NCI-H187 treated with DMSO at 0.1 percent for 48 hours (cell line): ENCODE measurements at places on chromosomes 3 and 15.

DNA sequence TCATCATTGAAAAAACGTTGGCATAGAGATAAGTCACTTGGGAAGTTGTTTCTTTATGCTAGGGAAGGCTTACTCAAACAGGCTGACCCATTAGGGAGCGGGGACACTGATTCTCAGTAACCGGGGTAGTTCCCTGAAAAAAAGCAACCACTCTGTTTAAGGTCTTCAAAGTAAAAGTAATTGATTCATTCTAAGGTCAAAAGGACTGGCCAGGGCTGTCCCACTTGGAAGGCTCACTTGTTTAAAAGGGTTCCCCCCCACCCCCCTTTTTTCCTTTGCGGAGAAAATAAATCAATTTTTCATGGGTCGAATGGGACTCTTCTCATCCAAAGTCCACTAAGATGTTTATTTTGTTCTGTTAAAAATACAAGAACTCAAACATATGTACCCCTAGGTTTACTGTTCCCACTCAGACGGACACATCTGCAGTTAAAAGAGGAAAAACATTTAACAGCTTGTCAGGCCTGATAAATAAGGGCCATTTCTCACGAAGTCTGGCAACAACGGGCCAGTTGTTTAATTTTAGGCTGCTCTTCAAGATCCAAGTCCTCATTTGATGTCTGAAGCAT, 53.0 kb downstream of the ARHGEF3 start:
- DNase-seq: no peak

DNA sequence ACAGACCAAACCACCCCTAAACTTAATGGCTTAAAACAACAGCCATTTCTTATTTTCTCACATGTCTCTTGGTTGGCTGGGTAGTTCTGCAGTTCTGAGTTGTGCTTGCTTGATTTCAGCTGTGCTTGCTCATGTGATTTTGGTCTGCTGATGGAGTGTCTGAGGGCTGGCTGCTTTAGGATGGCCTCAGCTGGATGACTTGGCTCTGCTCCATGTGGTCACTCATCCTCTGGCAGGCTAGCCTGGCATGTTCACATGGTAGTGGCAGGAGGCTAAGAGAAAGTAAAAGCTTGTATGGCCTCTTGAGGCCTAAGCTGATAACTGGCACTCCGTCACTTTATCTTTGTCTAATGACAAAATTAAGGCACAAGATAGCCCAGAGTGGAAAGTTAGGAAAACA, 4.1 kb downstream of the SV2B start:
- no peak for DNase-seq

DNA sequence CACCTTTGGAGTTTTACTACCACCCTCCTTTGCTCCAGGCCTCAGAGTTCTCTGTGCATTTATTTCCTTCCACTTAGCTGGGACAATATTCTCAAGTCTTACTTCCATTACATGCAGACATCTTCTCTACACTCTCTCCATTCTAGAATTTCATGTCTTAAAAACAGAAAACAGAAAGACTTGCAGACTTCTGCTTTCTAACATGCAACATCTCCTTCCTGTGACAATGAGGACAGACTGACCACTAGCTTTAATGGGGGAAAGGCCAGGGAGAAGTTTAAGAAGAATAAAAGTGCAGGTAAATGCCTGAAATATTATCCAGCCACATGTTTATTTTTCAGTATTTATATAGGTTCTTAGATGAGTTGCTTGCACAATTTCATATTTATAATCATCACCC, 17.1 kb upstream of the CSTA start:
- DNase-seq: no peak

- no peak for DNase-seq
Measured at GRCh38 chr3:38469852-38470251, 16.2 kb downstream of the ACVR2B start.

DNA sequence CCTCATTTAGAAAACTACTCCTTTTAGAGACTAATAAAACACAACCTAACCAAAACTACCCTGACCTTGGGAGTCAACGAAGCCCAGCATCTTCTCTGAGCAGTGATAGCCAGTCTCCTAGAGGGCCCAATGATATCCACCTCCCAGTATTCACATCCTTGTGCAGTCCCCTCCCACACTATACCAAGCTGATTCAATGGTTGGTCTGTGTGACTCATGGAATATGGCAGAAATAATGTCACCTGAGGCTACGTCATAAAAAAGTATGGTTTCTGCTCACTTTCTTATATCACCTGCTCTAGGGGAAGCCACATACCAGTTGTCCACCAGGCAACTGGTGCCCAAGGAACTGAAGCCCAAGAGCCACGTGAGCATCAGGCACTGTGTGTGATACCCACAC, 21.4 kb upstream of the USF3 start:
- no peak for DNase-seq

GRCh38 chr3:58064923-58065638, 56.9 kb downstream of the FLNB start:
- DNase-seq: no peak

- DNase-seq: no peak
Measured at GRCh38 chr15:36232491-36232890, 346.9 kb upstream of the CDIN1 start.

GRCh38 chr3:194865615-194866014, 179.9 kb downstream of the FAM43A start:
- no peak for DNase-seq

- DNase-seq: no peak
Measured at GRCh38 chr3:193780810-193781478, 187.9 kb downstream of the OPA1 start.

- DNase-seq: no peak
Measured at GRCh38 chr3:77456431-77456830, 416.5 kb downstream of the ROBO2 start.

DNA sequence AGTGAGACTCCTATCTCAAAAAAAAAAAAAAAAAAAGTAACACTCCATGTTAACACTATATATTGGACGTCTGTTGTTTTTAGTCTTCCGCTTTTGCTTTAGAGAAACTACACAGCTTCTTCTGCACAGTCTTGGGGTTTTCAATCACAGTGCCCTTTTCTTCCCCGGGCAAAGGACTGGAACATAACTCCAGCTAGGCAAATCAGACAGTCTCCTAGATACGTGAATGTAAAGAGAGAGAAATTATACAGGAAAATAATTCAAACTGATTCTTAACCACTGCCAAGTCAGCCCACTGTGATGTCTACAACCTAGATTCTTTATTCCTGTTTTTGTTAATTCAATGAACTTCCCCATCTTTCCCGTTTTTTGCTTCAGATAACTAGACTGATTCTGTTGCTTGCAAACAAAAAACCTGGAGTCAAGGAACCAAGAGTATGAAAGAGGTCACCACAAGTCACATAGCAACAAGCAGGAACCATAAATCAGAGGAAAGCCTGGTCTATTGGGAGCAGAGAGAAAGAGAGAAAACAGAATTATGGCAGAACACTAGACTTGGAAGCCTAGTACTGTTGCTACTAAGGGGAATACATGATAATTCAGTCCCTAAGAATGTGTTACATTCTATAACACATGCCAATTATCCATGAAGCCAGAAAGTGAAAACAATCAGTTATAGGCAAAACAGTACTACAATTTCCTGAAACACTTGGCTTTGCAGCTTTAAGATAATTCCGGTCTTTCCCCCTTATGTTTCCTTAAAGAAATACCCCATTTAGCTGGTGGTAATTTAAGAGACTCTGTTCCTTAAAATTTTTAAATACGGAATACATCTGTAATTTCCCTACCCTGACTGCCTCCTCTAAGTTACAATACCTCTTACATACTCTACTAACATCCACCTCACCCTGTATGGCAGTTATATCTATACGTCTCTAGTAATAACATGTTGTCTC, 63.1 kb downstream of the TBL1XR1 start:
- no peak for DNase-seq

DNA sequence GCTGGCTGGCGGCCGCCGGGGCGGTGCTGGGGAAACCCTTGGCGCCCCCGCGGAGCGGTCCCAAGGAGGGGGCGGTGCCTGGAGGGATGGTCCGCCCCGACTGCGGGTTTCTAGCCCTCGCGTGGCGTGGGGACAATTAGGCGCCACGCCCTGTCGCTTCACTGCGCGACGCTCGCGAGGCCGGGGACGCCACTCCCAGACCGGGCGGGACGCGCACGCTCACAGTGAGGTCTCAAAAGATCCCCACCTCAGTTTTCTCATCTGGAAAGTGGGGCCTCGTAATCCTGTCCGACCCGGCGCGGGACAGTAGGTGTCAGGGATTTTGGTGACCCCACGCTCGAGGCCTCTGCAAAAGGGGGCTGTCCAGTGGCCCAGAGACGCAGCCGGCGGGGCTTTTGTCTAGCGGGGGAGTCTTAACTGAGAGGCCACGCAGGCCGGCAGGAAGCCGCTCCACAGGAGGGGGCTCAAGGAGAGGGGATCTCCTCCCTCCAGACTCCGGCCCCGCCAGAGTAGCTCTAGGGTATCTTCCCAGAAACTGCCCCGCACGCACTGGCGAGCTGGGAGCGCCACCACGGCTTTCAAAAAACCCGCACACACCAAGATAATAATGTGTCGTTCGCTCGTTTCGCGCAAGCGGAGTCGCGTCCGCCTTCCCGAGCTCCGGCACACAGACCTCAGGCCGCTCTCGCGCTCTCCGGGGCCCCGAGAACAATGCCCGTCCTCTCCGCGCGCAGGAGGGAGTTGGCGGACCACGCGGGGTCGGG, 710 bp upstream of the CLK3 start:
- no peak for DNase-seq

GRCh38 chr3:70020906-70021660, 21.6 kb downstream of the SAMMSON start:
- DNase-seq: no peak

DNA sequence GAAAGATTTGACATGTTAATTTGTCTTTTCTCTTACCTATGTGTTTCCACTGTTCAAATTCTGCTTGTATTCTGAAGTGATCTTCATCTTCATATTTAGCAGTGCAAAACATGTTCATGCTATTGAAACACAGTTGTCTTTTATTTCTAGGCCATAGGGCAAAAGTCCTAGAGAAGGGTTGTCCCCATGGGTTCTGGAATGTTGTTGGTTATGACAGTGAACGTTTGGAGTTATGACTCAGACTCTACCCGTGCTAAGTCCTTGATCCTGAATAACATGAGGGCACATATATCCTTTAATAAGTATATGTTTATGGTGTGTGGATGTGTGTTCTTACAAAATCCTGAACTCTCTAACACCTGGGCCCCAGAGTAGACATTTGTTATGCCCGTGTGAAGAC, 23.0 kb upstream of the ARPP21 start:
- no peak for DNase-seq

- no peak for DNase-seq
Measured at GRCh38 chr3:131608296-131608695, 105.5 kb upstream of the MRPL3 start.

DNA sequence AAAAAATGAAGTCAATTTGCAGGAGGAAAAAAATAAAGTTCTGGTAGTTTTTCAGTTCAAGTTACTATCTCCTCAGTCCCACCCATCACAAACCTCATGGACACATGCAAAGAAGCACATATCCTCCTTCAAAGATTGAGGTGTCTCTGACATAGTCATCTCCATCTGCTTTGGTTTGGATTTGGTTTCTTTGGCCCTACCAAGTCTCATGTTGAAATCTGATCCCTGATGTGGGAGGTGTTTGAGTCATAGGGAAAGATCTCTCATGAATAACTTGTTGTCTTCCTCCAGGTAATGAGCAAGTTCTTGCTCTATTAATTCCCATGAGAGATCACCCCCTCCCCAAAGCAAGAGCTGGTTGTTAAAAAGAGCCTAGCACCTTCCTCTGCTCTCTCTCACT, 446.8 kb downstream of the IGSF11 start:
- DNase-seq: no peak

GRCh38 chr15:49382394-49382793, 40.6 kb upstream of the FGF7 start:
- no peak for DNase-seq

DNA sequence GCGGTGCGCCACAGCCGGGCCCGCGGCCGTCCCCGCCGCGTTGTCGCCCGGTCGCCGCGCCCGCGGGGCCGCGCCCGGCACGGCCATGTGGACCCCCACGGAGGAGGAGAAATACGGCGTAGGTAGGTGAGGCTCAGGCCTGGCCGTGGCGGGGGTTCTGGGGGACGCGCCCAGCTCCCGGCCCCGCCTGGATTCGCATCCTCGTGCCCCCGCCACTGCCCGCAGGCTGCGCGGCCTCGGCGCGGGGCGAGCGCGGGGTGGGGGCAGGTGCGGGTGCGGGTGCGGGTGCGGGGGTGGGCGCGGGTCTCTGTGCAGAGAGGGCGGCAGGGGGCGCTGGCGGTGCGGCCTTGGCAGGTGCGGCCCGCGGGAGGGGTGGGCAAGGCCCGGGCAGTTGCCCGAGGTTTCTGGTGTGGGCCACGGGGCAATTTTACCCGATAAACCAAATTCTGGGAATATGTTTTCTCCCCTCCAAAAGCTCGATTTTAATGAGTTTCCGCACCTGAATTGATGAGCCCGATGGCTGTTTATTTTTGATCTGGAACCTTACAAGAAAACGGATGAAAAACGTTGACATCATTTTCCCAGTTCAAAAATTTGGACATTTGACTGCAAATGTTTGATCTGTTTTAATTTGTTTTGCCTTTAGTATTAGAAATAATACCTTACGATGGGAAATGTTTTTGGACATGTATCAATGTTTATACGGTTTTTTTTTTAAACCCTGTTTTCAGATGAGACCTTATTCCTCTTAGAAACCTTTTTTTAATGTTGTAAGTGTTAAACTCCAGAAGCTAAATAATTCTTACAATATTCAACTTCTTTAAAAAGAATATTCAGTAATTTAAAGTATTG, 678 bp downstream of the DOCK3 start:
- DNase-seq: no peak

DNA sequence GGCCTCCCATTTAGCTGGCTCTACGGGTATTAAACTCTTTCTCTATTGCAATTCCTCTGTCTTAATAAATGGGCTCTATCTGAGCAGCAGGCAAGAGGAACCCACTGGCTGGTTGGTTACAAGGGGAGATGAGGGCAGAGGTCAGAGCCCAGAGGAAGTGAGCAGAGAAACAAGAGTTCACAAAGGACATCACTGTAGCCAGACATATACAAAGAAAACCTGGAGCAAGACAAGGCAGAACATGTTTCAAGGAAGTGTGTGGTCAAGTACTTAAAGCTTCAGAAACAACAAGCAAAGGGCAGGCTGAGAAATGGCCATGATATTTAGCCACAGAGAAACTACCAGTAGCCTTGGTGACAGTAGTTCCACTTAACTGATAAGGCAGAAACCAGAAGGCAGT, 24.3 kb downstream of the SUSD5 start:
- DNase-seq: no peak

- no peak for DNase-seq
Measured at GRCh38 chr3:126548556-126549466, 9.9 kb downstream of the C3orf22 start.

GRCh38 chr15:56102441-56102840, 109.0 kb upstream of the NEDD4 start:
- no peak for DNase-seq

DNA sequence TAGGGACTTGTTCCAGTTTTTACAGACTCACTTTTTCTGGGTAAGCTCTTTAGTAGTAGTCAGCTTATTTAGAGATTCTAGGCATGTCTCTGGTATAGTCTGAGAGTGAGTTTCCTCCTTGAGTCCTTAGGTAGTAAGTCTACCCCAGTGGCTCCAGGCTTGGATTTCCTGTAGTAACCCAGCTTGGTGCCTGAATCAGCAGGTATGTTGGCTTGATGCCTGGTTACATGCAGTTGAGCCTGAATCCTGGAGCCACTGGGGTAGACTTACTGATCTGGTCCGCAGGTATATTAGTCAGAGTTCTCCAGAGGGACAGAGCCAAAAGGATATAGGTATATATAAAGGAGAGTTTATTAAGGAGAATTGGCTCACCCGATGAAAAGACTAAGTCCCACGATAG, 85.8 kb upstream of the RBMS3 start:
- DNase-seq: no peak
